Suppressor macrophage treated with lipopolysaccharide for 1 hour (primary cell): ENCODE measurements at places on chromosomes 5 and 9.

DNA sequence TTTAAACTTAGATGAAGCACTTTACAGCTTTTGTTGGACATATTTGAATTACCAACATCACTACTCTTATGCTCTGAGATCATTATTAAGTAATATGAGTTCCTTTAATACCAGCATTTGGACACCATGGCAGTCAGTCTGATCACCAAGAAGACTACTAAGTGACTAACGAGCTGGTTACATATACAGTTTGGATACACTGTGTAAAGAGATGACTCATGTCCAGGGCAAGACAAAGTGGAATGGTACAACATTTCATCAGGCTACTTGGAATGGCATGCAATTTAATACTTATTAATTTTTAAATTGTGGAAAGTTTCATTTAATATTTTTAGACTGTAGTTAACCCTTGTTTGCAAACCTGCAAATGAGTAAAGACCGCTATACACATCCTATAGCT is 237.4 kb upstream of the PRDM9 start:
- no peak for DNase-seq

DNA sequence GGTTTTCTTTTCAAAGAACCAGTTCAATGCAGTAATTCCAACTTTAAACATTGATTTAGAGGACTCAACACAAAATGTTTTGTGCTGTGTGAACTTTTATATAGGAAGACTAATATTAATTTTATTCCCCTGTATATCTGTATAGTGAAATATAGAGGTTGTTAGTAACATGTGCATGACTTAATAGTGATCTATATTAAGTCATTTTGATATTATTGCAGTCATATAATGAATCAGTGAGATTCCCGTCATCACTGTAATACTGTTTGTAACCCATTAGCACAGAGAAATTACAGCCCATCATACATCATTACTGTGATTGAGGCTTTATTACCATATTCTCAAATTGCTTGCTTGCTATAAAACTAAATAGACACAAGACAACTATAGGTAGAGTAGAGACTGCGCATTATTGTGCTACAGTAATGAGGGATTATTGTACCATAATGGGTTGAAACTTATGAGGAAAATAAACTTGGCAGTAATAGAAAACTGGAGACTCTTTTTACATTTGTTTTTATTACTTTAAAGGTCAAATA is 170.7 kb downstream of the RANBP17 start:
- DNase-seq, result no peak

GRCh38 chr5:9320652-9321051 is 225.2 kb downstream of the SEMA5A start:
- no peak for DNase-seq

DNA sequence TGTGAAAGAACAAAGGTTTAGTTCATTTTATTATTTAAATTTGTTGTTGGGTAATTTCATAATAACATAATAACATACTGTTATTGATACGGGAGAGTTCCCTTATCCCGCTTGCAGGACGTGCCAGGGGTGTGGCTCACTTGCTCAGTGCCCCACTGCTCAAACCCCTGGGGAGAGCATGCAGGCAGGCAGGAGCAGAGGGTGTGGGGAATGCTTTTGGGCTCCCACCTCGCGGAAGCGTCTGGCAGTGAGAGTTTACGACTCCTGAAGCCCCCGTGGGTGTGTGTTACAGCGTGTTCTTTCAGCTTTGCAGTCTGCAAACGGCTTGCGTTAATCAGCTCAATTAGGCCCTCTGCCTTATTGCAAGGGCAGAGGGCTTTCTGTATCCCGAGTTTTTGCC is 675.9 kb downstream of the SEMA5A start:
- DNase-seq, result no peak

- DNase-seq, result no peak
These were observed 183.8 kb upstream of the ITGA1 start for GRCh38 chr5:52603778-52604554.

GRCh38 chr5:115231598-115231997 is 31.1 kb downstream of the PGGT1B start:
- DNase-seq, result no peak

DNA sequence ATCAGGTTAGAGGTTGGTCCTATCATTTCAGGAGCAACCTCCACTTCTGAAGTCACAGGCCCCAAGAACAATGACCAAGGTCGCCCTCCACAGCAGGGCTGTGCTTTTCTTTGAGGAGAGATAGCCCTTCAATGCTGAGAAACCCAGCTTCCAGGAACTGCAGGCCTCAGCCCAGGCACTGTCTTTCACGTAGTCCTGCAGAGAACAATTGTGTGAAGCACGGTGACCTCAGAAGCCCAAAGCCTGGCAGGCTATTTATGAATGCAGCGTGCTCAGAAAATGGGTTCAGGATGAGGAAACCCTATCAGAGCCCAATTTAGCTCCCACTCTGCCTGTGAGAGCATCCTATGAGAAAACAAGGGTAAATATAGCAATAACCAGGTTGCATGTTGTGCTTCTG is 388.3 kb downstream of the PLK2 start:
- no peak for DNase-seq

DNA sequence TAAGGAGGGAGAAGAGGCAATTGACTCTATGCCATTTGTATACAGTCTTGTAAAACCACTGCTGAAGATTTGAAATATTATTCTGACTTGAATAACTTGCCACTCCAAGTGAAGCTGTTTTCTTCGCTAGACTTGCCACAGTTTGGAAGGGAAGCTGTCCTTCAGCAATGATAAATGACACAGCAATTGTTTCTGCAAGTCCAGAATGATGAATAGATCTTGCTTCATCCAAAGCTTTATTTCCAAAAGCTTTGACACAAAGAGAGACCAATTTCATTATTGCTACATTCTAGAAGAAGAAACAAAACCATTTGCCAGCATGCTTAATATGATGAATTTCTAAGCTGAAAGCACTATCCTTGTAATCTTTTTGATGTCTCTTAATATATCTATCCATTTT is 73.7 kb downstream of the ZNF366 start:
- peak; percentile 18 for DNase-seq

- no peak for DNase-seq
These were observed 49.1 kb downstream of the NIPAL4 start for GRCh38 chr5:157509093-157509492.

GRCh38 chr9:19429595-19429994 is 20.8 kb downstream of the ACER2 start:
- DNase-seq, result no peak

DNA sequence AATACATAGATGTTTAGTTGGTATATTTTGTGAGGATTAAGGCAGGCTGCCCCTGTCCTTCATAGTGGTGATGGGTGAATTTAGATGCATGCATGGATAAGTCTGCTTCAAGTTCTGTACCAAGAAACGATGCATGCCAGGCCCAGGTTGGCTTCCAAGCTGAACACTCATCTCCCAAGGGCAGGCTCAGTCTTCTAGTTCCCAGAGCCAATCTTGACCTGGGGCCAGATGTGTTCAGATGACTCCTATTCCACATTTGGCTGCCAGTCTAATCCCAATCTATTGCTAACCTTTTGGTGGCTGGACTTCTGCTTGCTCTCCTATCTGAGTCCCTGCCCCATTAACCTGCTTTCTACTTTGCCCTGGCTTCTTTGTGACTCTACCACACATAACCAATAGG is 18.5 kb upstream of the SNAPC3 start:
- no peak for DNase-seq

DNA sequence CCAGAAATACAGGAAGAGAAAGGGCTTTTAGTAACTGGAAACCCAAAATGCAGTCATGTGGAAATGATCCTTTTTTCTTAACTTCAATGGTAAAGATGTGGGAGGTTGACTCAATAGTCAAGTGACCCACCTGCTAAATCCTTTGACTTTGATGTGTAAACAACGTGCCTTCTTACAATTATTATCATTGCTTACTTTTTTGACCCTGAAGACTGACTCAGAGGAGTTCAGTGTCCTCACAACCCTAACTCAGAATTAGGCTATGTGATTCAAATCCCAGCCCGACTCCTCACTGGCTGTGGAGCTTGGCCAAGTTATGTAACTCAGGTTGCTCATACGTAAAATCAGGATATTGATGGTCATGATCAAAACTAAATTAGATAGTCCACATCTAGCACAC is 27.9 kb downstream of the ANXA1 start:
- DNase-seq, result peak; percentile 21

GRCh38 chr5:73135429-73136054 is 15.2 kb downstream of the TMEM171 start:
- peak; percentile 35 for DNase-seq

- no peak for DNase-seq
These were observed 38.7 kb upstream of the UBAP2 start for GRCh38 chr9:34087370-34087769.

GRCh38 chr5:31901807-31902530 is 263.0 kb downstream of the PDZD2 start:
- no peak for DNase-seq

DNA sequence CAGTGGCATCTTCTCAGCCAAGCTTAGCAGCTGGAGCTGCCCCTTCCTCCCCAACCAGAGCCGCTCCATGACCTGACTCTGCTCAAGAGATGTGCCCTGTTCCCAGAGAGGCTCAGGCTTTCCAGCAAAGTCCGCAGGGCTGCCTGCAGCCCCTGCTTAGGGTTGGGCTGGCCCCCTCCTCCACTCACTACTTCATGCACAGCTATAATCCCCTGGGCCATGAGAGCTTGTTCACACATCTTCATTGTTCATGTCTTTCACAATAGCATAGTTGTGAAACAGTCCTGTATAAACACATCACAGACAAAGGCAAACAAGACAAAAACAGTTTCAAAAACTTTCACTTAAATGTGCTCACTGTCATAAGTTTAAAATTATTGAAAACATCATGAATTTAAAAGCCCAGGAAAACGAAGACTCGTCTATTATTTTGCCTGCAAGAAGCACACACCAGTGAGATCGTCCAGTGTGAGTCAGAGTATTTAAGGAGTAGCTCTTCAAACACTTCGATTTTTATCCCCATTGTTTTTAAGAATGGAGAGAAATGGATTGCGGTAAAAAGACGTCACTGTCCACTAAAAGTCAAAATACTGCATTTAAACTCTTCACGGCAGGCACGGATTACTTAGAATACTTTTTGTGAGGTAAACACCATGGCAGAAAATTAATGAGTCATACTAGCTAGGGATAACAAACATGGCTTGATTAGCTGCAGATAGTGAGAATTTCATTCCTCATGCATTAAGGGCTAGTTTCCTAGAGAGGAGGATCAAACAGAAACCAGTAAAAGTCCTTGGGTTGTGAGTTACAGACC is 40.7 kb upstream of the S1PR3 start:
- DNase-seq, result peak; percentile 63

GRCh38 chr5:60522292-60522905 is 177.6 kb downstream of the DEPDC1B start:
- DNase-seq, result peak; percentile 45

GRCh38 chr5:147113967-147114366 is 120.9 kb upstream of the STK32A start:
- DNase-seq, result no peak

DNA sequence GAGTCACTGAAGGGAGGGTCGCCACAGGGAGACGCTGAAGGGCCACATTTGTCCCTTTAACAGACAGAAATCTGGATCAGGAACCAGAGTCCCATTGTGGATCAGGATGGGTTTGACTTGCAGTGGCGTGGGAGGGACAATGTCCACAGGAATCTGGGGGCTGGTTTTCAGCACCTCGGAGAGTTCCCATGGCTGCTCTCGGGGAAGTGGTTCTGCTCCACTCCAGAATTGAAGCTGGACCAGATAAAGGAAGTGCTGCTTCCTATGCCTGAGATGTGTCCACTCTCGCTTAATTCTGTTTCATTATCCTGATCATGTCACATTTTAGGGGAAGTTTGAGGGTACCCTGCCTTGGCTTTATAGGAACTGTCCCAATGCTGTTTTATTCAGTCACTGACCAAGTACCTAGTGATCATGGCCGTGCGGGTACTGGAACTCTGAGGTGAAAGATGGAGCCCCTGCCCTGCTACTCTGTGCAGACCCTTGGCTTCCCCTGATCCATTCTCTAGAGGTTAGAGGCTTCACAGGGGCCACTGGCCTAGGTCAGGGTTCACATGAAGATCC is 28.7 kb downstream of the ENHO start:
- DNase-seq, result peak; percentile 73

DNA sequence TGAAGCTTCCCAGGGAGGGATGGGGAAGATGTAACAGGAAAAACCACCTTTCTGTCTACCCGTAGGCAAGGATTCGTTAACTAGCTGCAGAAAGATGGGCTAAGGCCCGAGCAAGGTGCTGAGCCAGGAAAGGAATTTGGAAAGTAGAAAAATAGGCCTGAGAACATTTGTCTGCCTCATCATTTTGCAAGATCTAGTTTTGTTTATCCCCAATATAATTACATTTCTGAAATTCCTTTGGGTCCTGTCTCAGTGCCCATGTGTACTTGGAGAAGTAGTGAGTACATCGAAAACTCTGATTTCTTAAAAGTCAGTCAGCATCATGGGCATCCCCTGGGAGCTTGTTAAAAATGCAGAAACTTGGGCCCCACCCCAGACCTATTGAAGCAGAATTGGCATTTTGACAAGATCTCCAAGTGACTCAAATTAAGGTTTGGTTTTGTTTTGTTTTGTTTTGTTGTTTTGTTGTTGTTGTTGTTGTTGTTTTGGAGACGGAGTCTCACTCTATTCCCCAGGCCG is 52.1 kb upstream of the CEMIP2 start:
- DNase-seq, result no peak

DNA sequence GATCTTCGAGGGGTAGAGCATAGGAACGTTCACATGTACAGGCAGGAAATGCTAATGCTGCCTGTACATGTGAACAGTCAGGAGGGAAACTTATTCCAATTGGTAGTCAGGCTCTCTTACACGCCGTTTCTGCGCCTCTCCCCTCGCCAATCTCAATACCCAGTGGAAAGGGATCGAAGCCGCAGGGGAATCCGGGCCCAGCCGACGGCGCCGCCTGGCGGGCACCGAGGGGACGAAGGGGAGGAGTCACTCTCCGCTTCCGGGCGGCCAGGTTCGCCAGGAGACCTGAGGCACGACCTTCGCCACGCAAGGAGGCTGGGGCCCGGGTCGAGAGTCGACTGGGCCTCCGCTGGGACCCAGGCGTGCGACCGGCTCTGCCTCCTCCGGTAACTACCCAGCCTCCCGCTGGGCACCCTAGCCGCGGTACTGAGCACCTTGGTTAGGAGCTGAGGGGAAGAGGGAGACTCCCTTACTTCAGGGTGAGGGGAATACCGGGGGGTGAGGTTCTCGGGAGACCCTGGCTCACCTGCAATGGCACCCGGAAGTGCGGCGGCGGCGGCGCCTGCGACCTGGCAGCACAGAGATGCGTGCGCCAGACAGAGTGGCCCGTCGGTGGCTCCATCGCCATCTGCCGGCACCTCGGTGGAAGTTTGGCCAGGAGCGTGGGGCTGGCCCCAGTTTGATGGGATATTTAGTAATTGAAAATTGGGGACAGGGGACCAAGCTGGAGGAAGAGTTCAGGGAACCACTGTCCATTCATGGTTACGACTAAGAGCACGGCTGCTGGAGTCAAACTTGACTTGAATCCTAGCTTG is at the start of gene PIGO:
Gene PIGO (minus strand): TSS at position 557 of the 815 bp plus-strand sequence. CDS start 1,026 bp downstream, outside the sequence.
- DNase-seq, result peak; percentile 90

- DNase-seq, result no peak
These were observed 120.0 kb downstream of the DAB2IP start for GRCh38 chr9:121771418-121771817.

GRCh38 chr9:85089188-85089969 is 419.9 kb downstream of the NTRK2 start:
- DNase-seq, result no peak
